ENCODE measurements at places on chromosomes 1 and 21. TPM values are rescaled to one million over a fixed set of nuclear protein-coding genes. Genes with fewer than 3 reads are reported as not detected.
A peak's percentile ranks its signal among the peaks of the same experiment; 100 is the strongest.

Gene LRRC7
- total RNA-seq: not detected

DNA sequence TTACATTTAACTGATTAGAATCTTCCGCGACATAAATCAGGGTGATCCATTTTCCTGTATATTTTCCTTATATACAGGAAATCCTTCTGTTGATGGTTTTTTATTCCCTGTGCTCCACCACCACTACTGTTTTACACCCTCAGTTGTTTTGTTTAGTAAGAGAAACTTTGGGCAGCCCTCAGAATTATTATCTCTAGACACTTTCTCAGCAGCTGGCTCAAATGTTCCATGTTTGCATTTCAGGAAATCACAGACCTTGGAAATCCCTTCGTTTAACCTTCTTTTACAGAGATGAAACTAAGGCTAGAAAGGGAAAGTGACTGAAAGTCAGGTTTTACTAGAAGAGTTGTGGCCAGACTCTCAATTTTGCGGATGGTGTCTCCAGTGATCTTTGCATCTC lies 15.2 kb downstream of the ZNF697 start:
- DNase-seq: no peak

Gene NBPF4
- total RNA-seq: not detected

DNA sequence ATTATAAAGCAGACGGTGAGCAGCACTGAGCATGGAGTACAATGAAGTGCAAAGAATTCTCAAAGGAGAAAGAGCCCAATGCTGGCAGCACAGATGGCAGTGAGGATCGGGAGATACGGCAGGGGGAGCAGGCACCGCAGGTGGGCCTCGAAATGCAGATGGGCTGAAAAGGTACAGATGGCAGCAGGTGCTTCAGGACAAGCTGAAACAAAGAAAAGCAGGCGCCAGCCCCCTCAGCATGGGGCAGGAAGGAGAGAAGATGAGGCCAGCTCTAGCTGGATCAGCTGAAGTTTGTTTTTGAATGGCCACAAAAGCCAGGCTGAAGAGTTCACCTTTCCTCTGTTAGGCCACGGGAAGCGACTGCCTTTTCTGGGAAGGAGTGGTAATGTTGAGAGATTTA lies 7.7 kb downstream of the CFAP298 start:
- DNase-seq: no peak

DNA sequence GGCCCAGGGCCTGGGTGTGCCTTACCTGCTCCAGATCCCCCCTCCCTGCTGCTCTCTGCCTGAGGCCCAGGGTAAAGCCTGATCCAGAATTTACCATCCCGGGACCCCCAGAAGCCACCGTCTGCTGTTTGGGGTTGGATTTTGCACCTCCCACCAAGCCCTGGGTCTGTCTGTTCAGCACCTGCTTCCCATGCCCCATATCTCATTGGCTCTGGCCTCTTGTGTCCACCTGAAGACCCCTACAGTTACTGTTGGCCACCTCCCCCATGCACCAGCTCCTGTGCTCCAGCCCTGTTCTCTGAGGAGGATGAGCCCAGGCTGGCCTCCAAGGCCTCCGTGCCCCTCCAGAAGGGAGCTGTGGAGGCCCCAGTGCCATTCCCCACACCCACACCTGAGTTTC lies 113.9 kb downstream of the GRIK3 start:
- no peak for DNase-seq

- DNase-seq: peak; percentile 57
Measured at GRCh38 chr1:201468501-201468843, 516 bp downstream of the PHLDA3 start.

- no peak for DNase-seq
Measured at GRCh38 chr1:157774412-157774811, 2.5 kb downstream of the FCRL2 start.

GRCh38 chr1:197222025-197222685 lies 45.9 kb upstream of the CRB1 start:
- no peak for DNase-seq

Gene C1QA
- 27.4 TPM for total RNA-seq

- no peak for DNase-seq
Measured at GRCh38 chr1:216721863-216722262, 1.4 kb downstream of the ESRRG start.

GRCh38 chr1:222307621-222308020 lies 240.3 kb downstream of the HHIPL2 start:
- DNase-seq: no peak

DNA sequence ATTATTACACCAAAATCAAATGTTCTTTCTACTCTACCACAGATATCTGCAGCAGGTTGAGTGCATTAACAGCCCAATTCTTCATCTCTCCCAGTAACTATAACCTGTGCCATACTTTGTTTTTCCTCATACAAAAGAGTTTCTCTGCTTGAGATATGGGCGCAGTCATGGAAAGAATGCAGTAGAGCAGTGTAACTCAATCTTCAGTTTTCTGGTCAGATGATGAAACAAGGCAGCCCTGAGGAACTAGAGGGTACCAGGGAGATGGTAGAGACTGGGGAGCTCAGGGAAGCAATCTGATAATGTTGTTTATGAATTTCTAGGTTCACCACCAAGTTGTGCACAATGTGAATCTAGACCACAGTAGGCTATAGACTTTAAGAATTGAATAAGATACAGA lies 39.6 kb downstream of the ASPM start:
- DNase-seq: no peak

DNA sequence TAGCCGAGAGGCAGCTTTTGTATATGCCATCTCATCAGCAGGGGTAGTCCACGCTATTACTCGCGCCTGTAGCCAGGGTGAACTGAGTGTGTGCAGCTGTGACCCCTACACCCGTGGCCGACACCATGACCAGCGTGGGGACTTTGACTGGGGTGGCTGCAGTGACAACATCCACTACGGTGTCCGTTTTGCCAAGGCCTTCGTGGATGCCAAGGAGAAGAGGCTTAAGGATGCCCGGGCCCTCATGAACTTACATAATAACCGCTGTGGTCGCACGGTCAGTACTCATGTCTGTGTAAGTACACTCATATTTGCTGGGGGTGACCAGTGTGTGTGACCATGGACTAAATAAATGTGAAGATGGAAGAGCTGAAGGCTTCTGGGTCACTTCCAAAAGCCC lies 7.4 kb downstream of the WNT2B start:
- DNase-seq: no peak

DNA sequence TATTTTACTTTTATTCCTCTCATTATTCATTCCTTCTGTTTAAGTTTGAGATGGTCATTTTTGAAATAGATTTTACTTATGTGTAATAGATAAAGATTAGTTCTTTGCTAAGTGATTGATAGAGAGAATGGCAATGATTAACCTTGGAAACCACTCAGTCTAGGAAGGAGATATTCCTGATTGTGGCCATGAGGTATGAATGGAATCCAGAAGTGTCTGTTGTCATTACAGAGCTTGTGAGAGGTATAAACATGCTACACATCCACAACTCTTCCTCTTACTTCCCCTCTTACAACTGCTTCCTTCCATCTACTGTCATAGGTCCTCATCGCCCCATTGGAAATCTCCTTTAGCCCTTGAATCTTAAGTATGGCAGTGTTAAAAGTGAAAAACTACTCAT lies 988.8 kb upstream of the B3GALT2 start:
- no peak for DNase-seq

GRCh38 chr1:152946248-152946647 lies 758 bp upstream of the SPRR5 start:
- no peak for DNase-seq

Gene COL6A1
- total RNA-seq: 399 TPM

Gene TTC39A
- total RNA-seq: 16.6 TPM

Gene AMY1A
- total RNA-seq: 10.4 TPM

DNA sequence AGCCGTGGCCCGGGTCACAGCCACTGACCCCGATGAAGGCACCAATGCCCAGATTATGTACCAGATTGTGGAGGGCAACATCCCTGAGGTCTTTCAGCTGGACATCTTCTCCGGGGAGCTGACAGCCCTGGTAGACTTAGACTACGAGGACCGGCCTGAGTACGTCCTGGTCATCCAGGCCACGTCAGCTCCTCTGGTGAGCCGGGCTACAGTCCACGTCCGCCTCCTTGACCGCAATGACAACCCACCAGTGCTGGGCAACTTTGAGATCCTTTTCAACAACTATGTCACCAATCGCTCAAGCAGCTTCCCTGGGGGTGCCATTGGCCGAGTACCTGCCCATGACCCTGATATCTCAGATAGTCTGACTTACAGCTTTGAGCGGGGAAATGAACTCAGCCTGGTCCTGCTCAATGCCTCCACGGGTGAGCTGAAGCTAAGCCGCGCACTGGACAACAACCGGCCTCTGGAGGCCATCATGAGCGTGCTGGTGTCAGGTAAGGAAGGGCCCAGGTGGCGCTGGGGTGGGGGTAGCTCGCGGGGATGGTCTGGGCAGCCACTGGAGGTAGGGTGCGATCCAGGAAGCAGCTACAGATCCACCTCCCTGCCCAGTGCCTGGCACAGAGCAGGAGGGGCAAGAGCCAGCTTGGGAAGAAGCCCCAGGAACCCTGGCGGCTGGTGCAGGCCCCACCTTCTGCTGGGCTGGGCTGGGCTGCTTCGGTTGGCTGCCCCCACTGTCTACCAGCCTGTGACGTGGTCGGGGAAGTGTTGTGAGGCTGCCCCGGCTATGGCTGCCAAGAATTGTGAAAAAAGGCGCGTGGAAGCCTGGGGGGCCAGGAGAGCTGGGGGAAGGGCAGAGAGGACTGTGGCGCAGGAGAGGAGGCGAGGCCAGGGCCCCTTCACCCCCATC lies 3.8 kb downstream of the CELSR2 start:
- peak; percentile 77 for DNase-seq

Gene PHGDH
- 35.2 TPM for total RNA-seq

- no peak for DNase-seq
Measured at GRCh38 chr1:5954964-5955363, 37.3 kb downstream of the NPHP4 start.

GRCh38 chr1:82346141-82346540 lies 545.4 kb downstream of the ADGRL2 start:
- DNase-seq: no peak

DNA sequence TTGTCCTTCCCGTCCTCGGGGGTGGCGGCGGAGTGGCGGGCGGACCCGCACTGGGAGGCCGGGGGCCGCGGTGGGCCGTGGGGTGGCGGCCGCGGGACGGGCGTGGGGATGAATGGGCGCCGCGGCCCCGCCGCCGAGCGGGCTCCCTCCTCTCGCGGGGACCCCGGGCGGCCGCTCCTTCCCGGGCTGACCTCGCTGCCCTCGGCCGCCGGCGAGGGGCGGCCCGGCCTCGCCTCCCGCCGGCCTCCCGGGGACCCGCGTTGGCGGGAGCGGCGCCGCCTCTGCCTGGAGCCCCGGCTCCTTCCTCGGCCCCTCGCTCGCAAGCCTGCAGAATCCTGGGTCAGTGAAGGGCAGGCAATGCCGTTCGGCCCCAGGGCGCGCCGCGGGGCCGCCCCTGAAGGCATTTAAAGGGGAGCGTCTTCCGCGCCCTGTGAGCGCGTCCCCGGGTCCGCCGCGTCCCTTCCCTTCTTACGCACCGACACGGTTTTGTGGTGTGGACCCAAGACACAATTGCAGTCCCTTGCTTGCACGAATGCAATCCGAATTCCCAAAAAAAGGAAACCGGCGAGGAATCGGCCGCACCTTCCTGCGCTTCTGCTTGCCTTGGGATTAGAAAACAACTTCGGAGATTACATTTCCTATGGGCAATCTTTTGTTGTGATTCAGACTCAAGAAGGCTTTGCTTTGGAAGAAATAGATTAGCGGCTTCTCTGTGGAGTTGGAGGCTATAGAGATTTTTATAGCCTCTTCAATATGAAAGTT lies 776 bp downstream of the ITSN1 start:
- peak; percentile 44 for DNase-seq

Gene CELA2A
- 1.5 TPM for total RNA-seq

GRCh38 chr1:209391792-209392191 lies 191.7 kb upstream of the CAMK1G start:
- no peak for DNase-seq

DNA sequence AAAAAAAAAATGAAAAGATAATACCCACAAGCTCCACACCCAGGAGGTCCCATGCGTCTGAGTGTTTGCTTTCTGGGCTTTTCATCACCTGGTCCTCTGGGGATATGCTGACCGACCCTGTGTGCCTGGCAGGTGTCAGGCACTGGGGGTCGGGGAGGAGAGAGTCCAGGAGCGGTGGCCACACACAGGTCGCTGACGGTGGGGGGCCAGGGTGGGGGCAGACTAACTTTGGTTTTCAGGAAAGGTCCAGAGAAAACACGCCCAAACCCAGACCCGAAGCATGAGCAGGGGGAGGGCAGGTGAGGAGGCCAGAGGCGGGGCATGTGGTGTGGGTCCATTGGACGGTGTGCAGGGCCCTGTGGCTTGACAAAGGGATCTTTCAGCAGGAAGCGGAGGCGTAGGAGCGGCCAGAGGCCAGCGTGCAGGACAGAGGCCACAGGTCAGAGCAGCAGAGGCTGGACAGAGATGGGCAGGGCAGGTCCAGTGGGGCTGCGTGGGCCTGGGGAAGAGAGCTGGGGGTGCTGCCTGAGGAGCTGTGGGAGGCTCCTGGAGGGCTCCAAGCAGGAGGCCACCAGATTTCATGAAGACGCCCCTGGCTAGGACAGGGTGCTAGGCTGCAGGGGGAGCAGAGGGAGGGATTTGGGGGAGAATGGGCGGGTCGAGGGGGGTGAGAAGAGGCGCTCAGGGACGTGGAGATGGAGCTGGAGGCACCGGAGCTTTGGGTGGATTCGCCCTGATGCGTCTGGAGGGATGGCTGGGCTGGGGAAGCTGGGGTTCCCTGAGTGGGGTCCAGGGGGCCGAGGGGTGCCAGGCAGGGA lies 15.8 kb downstream of the RNF223 start:
- no peak for DNase-seq

Gene C1orf21
- total RNA-seq: 59.9 TPM

Gene GPR161
- 15.0 TPM for total RNA-seq

GRCh38 chr1:172004671-172005070 lies 163.4 kb downstream of the DNM3 start:
- peak; percentile 45 for DNase-seq

Gene AQP10
- total RNA-seq: 0.31 TPM

DNA sequence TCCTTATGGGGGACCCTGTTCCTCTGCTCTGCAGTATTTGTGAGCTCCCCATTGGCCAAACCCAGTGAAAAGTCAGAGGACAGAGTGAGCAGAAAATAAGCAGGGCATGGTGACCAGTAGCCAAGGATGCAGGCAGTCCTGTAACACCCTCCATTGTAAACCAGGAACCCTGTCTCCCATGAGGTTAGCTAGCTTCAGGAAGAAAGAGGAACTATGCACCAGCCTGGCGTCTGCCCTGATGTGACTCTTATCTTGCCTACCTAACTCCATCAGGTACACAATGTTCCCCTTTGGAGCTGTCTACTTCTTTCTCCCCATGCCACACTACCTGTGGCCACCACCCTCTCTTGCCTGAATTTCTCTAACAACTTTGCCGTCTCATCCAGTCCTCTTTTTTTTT lies 119.2 kb downstream of the LRIG2 start:
- DNase-seq: no peak

- no peak for DNase-seq
Measured at GRCh38 chr1:182637769-182638168, 33.6 kb upstream of the RGS16 start.

Gene C1orf141
- total RNA-seq: 5.7 TPM

Data from lung (tissue), 17 donors.